ENCODE measurements at places on chromosomes 12 and 14.

DNA sequence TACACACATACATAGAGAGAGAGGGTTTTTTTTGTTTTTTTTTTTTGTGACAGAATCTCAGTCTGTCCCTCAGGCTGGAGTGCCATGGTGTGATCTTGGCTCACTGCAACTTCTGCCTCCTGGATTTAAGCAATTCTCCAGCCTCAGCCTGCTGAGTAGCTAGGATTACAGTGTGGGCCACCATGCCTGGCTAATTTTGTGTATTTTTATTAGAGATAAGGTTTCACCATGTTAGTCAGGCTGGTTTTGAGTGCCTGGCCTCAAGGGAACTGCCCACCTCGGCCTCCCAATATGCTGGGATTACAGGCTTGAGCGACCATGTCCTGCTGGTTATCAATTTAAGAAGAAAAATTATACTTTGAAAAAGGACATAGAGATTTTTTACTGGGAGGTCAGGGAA is 710.6 kb downstream of the SLC6A15 start:
- no peak for DNase-seq

DNA sequence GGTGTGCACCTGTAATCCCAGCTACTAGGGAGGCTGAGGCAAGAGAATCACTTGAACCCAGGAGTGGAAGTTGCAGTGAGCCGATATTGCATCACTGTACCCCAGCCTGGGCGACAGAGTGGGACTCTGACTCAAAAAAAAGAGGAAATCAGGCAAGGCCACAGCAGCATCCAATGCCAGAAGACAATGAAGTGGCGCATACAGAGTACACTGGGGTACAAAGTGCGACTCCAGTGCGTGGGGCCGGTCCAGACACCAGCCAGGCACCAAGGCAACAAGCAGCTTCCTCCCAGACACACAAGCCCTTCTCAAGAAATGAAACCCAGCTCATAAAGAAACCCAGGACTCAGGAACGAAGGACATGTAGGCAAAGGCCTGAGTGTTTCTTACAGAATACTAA is 28.2 kb downstream of the TTC7B start:
- no peak for DNase-seq

GRCh38 chr12:14901228-14901562 is 15.5 kb upstream of the MGP start:
- no peak for DNase-seq

- peak; percentile 12 for DNase-seq
These were observed 3.3 kb upstream of the CHURC1 start for GRCh38 chr14:64910847-64911495.

GRCh38 chr12:63849106-63849620 is 4.7 kb downstream of the SRGAP1 start:
- DNase-seq = no peak

DNA sequence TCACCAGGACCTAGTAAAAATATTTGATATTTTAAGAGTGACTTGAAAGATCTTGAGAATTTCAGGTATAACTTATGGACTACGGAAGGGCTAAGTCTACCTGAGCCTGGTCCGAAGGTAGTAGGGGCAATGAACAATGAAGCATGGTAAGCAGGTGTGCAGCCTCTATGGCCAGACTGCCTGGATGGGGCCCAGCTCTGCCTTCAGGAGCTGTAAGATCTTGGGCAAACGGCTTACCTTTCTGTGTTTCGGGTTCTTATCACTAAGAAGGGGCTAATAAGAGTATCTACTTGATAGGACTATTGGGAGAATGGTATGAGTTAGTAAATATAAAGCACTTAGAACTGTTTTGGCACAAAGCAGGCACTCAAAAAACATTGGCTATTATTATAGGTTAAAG is 19.1 kb upstream of the WASHC3 start:
- no peak for DNase-seq

Data from GM12865 (cell line).